ENCODE measurements at places on chromosomes 2 and 18. TPM values are rescaled to one million over a fixed set of nuclear protein-coding genes. Genes with fewer than 3 reads are reported as not detected.

GRCh38 chr18:24181806-24182205 is 42.9 kb downstream of the CABYR start:
- DNase-seq, result no peak

- DNase-seq, result no peak
These were observed 102.1 kb downstream of the NEDD4L start for GRCh38 chr18:58146099-58146498.

DNA sequence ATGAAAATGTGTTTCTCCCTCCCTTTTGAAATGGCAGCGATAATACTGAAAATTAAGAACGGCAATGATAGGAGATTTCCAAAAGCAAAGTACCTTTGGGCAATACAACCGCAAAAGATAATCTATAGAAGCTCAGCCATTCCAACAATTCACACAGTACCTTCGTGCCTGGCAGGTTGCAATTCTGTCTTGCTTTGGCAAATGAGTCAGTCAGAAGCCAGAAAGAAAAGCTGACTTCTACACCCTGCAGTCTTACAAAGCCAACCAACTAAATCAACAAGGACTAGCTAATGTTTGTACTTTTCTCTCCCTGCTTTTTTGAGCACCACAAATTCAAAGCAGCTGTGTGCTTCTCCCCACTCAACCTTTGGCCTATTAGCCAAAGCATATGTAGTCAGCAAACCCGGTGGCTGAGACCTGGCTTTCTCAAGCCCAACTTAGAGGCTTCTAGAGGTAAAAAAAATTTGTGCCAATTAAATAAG is 25.7 kb upstream of the ID2 start:
- no peak for DNase-seq

FBLN7 gene
- 21.4 TPM for total RNA-seq

PCARE gene
- total RNA-seq, result not detected

DLX2 gene
- total RNA-seq, result 22.6 TPM
